CD4-positive, alpha-beta T cell treated with Interleukin-4 for 4 hours (primary cell): ENCODE measurements at places on chromosomes 1 and 21.
A peak's percentile ranks its signal among the peaks of the same experiment; 100 is the strongest.

DNA sequence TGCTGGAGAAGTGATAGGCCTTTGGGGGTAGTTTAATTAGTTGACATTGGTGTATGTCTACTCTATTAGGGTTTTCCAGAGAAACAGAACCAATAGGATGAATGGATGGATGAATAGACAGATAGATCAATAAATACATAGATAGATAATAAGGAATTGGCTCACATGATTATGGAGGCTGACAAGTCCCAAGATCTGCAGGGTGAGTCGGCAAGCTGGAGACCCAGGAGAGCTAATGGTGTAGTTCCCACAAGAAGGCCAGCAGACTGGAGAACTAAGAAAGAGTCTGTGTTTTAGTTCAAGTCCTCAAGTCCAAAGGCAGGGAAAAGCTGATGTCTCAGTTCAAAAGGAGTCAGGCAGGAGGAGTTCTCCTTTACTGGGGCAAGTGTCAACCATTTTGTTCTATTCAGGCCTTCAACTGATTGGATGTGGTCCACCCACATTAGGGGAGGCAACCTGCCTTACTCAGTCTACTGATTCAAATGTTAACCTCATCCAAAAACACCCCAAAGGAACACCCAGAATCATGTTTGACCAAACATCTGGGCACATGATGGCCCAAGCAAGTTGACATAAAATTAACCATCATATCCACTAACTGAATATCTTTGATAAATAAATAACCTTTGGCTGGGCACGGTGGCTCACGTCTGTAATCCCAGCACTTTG is 4.5 kb upstream of the SDE2 start:
- no peak for DNase-seq

DNA sequence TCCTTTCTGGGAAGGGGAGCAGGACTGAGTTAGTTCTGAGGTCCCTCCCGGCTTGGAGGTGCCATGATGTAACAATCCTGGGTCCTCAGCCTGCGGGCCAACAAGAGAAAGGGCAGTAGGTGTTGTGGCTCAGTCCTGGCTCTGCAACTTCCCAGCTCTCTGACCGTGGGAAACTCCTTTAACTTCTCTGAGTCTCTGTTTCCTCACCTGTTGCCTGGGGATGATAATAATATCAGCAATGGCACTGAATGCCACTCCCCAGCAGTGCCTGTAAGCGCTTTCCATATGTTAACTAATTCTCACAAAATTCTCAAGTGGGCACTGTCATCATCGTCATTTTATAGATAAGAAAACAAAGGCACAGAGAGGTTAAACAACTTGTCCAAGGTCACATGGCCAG is 2.3 kb downstream of the PADI3 start:
- DNase-seq, result no peak

- DNase-seq, result no peak
Observed at GRCh38 chr1:151166505-151166956, 587 bp downstream of the SCNM1 start.

GRCh38 chr1:184822267-184822666 is 67.6 kb upstream of the EDEM3 start:
- no peak for DNase-seq

GRCh38 chr1:67892476-67893125 is 59.3 kb upstream of the GNG12 start:
- DNase-seq, result no peak

GRCh38 chr1:2003541-2004131 is at the start of gene CFAP74:
Gene CFAP74, minus strand, starts transcription at chr1:2003786. Its CDS starts 12,830 bp downstream, at chr1:1990956.
- no peak for DNase-seq

DNA sequence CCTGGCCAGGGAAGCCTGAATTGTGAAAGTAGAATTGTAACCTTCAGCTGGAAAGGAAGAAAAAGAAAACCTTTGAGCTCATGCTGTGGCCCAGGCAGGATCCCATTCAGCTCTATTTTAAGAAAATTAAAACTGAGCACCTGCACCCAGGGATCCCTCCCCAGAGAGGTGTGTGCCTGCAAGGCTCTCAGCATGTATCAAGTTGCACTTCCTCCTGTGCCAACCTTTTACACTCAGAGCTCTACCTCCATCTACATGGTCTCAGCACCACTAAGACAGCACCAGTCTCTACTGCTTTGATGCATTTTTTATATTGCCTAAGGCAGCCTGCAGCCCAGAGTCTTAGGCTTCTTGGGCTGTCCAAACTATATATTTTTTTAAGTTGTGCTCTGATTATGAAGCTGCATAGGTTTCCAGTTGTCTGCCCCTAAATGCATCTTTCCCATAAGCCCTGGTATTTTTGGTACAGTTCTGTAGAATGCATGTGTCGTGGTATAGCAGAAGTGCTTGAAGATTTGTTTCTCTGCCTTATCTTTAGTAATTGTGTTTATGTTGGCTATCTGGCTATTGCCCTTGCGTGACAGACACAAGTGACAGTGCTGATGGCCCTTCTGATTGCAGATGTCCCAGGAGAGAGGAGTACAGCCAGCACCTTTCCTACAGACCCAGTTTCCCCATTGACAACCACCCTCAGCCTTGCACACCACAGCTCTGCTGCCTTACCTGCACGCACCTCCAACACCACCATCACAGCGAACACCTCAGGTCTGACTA is 63.1 kb downstream of the PTPRC start:
- no peak for DNase-seq

- no peak for DNase-seq
Observed at GRCh38 chr1:202376247-202376646, 27.7 kb downstream of the PPP1R12B start.

DNA sequence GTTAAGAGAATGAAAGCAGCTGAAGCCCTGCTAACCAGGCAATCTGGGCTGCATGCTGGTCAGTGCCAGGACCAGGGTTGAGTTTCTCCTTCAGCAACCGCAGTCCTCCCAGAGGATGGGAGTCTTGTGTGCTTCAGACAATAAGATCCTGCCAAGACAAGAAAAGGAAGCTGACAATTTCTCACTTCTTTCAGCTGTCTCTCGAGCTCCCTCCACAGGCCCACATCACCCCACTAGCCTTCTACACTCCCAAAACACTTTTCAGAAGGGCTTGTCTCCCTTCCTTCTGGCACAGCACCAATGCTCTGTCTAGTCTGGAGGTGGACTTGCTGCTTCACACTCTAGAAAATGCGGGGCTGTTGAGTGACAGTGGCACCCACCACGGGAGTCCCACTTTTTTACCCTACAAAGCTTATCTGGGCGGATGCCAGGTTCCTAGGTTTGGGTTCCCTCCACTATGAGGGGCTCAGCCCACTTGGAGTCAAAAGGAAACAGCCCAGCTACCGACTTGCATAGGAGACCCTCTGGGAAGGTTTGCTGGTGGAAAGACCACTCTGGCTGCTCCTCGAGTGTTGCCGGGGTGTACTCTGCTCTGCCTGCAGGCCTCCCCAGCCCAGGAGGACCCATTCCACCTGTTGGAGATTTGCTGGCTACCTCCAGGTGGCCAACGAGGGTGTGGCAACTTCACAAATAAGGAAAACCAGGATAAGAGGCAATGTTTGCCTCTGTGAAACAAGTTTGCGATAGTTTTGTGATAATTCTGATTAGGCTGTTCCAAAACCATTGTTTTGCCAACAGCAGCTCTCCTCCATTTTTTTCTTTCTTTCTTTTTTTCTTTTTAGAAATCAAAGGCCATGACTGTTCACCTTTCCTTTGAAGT is 68.9 kb downstream of the TENT5C start:
- DNase-seq, result peak; percentile 69

GRCh38 chr1:206451134-206451686 is 19.1 kb upstream of the IKBKE start:
- DNase-seq, result no peak

GRCh38 chr1:221530791-221531190 is 211.1 kb downstream of the DUSP10 start:
- DNase-seq, result no peak

GRCh38 chr21:24628046-24628445 is 979.2 kb downstream of the MRPL39 start:
- no peak for DNase-seq

GRCh38 chr1:112714313-112715263 is 544 bp downstream of the PPM1J start:
- no peak for DNase-seq

DNA sequence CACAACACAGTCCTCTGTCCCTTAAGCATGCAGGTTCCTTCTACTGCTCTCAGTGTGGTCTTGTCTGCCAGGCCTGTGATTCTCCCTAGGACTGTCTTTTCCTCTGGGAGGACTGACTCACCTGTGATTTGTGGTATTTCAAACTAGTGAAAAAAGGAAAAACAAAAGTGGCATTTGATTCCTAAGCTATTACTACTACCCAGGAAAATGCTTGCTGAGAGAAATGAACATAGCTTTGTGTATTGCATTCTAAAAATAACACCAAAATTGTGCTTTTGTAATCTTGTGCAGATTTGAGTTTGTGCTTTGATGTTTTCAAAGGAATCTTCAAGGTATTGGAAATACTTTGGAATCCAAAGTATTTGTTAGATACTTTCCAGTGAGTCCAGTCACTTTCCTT is 57.0 kb downstream of the GPR161 start:
- DNase-seq, result no peak

GRCh38 chr1:116483481-116484309 is 87.1 kb downstream of the CD58 start:
- DNase-seq, result no peak
